H1 (cell line): ENCODE measurements at places on chromosomes 6 and 20. TPM values are rescaled to one million over a fixed set of nuclear protein-coding genes. Genes with fewer than 3 reads are reported as not detected.

- no peak for DNase-seq
Measured at GRCh38 chr20:50315586-50316551, 125.2 kb downstream of the CEBPB start.

DNA sequence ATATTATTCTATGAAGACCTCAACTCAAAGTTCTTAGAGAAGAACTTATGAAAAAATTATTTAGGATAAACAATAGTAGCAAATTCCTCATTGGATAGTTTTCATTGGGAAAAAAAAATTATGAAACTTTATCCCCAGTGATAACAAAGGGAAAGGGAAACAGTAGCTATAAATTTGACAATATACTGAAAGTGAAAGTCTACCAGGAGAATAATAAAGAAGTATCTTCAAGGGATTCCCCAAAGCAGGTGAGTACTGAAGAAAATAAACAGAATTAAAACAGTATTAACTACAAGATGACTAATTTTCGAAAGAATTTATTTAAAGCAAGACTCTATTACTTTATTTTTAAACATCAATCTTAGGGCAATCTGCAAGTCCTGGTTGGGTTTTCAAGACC, 56.4 kb downstream of the REPS1 start:
- no peak for DNase-seq

VWA7 gene
- total RNA-seq, result 1.5 and 2.1 TPM in 2 replicates

DNA sequence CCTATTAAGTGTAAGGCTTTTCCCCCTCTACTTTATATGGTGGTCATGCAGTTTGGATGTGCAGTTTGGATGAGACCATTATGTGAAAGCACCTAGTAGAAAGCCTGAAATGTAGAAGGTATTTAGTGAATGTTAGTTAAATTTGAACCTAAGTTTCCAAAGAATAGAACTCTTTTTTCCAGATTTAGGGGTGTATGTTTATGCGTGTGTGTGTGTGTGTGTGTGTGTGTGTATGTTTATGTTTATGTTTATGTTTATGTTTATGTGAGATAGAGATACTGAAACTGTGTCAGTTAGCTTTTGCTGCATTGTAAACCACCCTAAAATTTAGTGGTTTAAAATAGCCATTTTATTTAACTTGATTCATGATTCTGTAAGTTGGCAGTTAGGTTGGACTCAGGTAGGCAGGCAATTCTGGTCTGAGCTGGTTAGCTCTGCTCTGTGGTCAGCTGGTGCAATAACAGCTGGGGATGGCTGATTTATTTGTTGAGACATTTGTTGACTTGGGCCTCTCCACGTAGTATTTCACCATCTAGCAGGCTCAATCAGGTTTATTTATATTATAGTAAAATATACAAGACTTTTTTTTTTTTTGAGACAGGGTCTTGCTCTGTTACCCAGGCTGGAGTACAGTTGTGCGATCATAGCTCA, 54.0 kb downstream of the STK4 start:
- no peak for DNase-seq

PCNA gene
- total RNA-seq, result 286 and 290 TPM in 2 replicates

GRCh38 chr20:37970856-37971245, 62.4 kb downstream of the TTI1 start:
- DNase-seq, result peak; percentile 31

GRCh38 chr20:8061861-8062518, 42.4 kb upstream of the TMX4 start:
- no peak for DNase-seq

GRCh38 chr6:11291582-11291981, 59.1 kb upstream of the NEDD9 start:
- DNase-seq, result no peak

DNA sequence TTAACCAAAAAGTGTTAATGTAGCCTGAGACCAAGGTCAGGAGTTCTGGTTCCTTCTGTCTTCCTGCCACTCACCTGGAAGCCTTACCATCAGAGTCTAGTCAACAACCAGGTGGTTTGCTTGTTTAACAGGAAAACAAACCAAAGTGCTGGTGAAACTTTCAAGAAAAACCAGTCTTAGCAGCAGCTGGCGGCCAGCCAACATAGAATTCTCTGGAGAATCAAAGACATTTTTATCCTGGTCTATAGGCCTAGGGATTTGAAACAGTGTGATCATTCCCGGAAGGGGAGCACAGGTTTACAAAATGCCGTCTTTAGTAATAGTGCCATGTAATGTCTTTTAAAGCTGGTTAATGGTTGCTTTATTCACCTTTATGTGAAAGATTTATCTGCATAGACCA, 146.6 kb upstream of the AKIRIN2 start:
- DNase-seq, result no peak

RPP40 gene
- total RNA-seq, result 15.7 and 17.1 TPM in 2 replicates

- no peak for DNase-seq
Measured at GRCh38 chr6:11497107-11497506, 40.4 kb upstream of the TMEM170B start.

DNA sequence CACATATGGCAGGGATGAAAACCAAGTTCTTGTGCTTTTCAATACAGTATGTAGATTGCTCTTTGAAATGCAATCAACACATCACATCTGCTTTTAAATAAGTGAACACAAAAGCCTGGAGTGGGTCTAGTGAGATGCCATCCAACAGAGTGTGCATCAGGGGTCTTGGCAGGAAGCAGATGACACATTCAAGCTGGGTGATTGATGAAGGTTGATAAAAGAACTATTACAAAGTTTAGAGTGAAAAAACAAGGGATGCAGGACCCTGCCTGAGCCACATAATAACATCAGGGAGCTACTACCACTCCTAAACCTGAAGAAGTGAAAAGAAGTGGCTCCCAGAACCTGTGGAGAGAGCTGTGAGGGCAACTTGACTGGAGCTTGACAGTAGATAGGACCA, 16.6 kb upstream of the PLCB1 start:
- DNase-seq, result no peak

- no peak for DNase-seq
Measured at GRCh38 chr6:7644417-7644816, 54.4 kb downstream of the SNRNP48 start.

GRCh38 chr20:4328541-4328940, 313.2 kb upstream of the RNF24 start:
- DNase-seq, result no peak

DNA sequence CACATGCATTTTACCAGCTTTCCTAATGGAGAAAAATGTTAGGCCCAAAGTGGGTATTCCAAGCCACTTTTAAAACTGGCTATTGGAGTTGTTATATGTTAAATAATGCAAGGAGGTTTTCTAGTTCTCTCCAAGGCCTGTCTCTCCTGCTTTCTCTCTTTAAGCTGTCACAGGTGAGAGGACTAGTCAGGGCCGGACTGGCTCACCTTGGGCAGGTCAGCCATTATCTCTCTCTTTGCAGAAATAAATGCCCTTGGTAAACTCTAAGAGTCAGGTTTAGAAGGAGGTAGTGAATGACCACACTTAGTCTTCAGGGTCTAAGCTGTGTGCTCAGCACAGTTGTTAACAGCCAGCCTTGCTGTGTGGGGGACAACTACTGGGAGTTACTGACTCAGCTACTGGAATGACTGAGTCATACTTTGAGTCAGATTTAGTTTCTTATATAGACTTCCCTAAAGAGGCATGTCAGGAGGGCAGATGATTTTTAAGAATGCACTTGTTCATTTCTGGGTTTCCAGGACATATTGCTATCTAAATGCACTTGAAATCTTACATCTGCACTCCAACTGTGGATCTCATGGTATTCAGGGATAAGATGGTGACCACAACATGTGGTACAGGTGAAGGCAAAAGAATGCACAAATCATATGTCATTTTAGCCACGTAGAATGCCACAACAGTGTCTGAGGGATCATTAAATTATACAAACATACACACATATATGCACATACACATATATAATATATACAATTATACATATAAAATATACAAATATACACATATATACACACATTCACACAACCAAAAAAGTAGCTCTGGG, 719.4 kb downstream of the EPM2A start:
- DNase-seq, result no peak

FABP7 gene
- total RNA-seq, result 13.1 and 14.0 TPM in 2 replicates

DNA sequence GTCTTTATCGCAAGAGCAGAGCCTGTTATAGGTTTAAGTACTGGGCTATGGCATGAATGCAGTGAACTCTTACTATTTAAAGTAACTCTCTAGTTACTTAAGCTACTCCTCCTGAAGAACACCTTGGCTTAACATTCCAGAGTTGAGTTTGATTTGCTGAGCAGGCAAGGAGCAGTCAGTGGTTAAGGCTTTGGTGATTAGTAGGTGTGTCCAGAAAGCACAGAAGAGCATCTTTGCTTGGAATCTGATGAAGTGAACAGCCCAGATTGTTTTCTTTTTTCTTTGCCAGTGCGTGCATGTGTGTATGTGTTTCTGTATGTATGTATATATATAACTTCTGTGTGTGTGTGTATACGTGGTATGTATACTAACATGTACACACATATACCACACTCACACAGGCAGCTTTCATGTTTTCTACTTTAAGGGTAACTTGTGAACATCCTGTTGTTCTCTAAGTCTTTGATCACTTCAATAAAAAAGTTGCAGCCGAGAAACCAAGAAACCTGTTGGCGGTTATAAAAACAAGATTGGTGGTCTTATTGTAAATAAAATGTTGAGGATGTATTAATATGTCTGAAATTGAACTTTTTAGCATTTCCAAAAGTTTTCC, 56.2 kb upstream of the TULP4 start:
- DNase-seq, result no peak

DNA sequence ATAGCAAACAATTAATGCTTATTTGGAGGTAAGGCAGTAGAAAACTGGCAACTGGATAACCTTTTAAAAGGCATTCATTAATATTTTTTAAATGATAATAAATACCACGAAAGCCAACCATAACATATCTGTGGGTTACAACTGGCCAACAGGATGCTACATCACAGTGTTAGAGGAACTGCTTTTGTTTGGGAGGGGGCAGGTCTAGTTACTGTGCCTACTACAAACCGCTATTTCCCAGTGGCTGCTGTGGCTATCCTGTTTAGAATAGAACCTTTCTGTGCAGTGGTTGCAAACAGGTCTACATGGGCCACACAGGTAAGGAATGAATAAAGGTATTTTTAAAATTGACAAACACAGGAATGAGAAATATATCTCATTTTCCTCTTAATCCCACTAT, 976 bp downstream of the PIGT start:
- DNase-seq, result no peak

PSORS1C2 gene
- total RNA-seq, result not detected in 2 replicates

DNA sequence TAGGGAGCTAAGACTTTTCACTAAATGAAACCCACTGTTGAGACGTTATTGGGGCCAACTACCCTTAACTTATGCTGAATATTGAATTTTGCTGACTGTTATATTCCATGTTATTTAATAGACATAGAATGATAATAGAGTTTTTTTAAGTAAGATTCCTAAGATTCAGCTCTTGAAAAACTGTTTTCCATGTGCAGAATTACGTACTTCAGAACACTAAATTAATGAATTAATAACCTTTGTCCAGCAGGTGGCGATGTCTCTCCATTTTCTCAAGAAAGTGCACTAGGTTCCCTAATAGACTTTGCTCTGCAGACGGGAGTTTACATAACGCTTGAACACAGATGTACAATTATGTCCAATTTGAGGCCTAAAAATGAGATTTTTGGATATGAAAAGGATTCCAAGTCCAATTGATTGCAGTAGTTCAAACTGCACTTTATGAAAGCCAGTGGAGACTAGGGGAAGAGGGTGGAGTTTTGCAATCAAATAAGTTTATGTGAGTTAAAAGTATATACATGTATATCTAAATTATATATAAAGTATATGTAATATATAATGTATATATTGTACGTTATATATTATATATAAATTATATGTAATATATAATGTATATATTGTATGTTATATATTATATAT, 282.1 kb downstream of the UST start:
- no peak for DNase-seq

MYH7B gene
- 0.30 and 0.69 TPM in 2 replicates for total RNA-seq

DNA sequence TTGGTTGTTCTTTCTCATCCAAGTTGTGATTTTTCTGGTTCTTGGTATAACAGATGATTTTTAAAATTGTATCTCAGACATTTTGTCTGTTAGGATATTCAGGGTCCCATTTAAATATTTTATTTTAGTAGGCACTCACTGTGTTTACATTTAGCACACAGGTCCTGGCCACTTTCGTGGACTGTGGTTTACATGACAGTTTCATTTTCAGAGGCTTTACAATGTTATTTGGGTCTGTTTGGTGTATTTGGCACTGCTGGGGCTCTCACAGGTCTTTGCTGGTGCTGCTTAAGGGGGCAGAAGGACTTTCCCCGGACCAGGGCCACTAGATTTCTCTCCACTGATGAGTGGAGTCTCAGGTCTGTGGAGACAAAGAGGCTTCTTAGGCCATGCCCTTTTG, 75.5 kb upstream of the TGM3 start:
- no peak for DNase-seq

- no peak for DNase-seq
Measured at GRCh38 chr6:147285087-147285855, 81.1 kb downstream of the STXBP5 start.

DNA sequence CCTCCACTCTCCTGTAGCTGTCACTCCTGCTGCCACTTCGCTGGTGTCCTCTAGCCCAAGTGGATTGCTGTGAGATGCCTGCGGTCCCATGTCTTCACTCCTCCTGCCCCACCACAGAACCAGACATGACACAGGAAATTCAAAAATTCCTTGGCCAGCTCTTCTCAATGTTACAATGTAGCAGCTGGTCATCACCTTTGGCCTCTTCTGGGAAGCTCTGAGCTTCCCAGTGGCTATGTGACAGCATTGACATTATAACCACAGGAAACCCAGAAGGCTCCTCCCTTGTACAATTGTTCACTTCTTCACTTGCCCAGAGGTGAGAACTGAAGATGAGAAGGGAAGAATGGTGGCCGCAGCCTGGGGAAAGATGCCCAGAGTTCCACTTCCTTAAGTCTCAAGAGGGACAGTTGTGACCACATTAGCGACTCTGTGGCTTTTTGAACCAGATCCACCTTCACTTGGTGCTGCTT, 76.1 kb upstream of the NAA20 start:
- no peak for DNase-seq

DNA sequence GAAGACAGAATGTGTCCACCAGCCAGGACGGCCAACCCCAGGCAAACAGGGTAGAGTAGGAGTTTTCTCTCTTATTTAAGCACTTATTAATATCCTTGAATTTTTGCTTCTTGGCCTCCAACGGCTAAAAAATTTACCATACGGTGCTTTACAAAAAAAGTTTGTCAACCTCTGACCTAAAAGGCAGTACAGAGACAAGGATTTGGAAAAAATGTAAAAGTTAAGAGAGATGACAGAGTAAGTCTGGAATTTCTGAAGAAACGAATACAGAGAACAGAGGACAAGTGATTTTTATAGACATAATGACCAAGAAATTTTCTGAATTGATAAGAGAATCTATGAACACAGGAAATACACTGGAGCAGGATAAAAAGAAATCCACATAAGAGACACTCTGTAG, 10.2 kb downstream of the OSER1 start:
- no peak for DNase-seq

- no peak for DNase-seq
Measured at GRCh38 chr6:52186075-52186474, at the start of gene IL17A. TSS of gene IL17A (plus strand) at chr6:52186375. CDS start at chr6:52186432, 57 bp downstream.

DNA sequence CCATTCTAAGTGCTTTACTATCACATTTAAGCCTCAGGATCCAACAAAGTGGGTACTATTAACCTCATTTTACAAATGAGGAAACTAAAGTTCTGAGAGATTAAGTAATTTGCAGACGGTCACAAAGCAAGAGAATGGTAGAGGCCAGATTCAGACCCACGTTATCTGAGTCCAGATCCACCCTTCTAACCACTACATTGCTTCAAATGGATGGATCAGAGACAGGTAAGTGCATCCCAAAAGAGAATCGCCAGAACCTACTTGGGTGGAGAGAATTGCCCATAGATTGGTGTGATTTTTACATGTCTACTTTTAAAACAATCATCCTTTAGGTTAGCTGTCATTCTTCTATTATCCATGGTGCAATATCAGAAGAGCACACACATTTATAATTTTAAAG, 7.1 kb downstream of the MAN1A1 start:
- DNase-seq, result no peak

- DNase-seq, result no peak
Measured at GRCh38 chr6:159118924-159119323, 50.3 kb upstream of the FNDC1 start.
